Chondrocyte (in vitro differentiated cells): ENCODE measurements at places on chromosomes 7 and 10. TPM values are rescaled to one million over a fixed set of nuclear protein-coding genes. Genes with fewer than 3 reads are reported as not detected.

Gene GLI3
- total RNA-seq: 11.7 to 37.8 TPM (median 12.1 TPM) in 3 replicates

Gene PNLIPRP2
- total RNA-seq: not detected in 3 replicates

DNA sequence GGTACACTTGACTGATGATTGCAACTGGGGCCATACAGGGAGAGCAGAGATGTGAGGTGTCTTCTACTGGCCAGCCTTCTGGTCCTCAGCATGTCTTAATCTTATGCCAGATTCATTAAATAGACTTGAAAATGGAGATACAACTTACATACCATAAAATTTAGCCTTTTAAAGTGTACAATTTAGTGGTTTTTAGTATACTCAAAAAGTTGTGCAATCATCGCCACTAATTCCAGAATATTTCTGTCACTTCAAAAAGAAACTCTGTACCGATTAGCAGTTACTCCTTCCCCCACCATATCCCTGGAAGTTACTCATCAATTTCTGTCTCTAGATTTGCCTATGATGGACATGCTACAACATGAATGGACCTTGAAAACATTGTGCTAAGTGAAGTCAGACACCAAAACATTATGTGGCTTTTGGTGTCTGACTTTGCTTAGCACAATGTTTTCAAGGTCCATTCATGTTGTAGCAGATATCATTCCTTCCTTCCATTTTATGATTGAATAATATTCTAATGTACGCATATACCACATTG, 53.0 kb downstream of the SH2D4B start:
- no peak for DNase-seq
- H3K4me3 ChIP-seq: no peak overlapping the region
- H3K27ac ChIP-seq: no peak overlapping the region
- H3K4me1 ChIP-seq: no peaks in the 10 kb centered on the region
- H3K27me3 ChIP-seq: peaks cover 2% of the 10 kb centered on the region
- no peaks in the 10 kb centered on the region for H3K36me3 ChIP-seq

- peak overlapping the region; percentile 76 for H3K27ac ChIP-seq
- H3K4me1 ChIP-seq: peaks cover 28% of the 10 kb centered on the region
- no peaks in the 10 kb centered on the region for H3K27me3 ChIP-seq
Measured at GRCh38 chr10:22599048-22599561, 115.3 kb downstream of the PIP4K2A start.

- no peak overlapping the region for H3K27ac ChIP-seq
- H3K4me1 ChIP-seq: peaks cover 30% of the 10 kb centered on the region
- DNase-seq: no peak
- no peak overlapping the region for H3K4me3 ChIP-seq
- H3K36me3 ChIP-seq: peaks cover 2% of the 10 kb centered on the region
- H3K27me3 ChIP-seq: peaks cover 3% of the 10 kb centered on the region
Measured at GRCh38 chr10:61140765-61141392, 196.9 kb upstream of the RHOBTB1 start.
